ENCODE measurements at places on chromosomes 7 and 10.

- no peak for DNase-seq
These were observed 14.1 kb upstream of the DUSP5 start for GRCh38 chr10:110483633-110484032.

DNA sequence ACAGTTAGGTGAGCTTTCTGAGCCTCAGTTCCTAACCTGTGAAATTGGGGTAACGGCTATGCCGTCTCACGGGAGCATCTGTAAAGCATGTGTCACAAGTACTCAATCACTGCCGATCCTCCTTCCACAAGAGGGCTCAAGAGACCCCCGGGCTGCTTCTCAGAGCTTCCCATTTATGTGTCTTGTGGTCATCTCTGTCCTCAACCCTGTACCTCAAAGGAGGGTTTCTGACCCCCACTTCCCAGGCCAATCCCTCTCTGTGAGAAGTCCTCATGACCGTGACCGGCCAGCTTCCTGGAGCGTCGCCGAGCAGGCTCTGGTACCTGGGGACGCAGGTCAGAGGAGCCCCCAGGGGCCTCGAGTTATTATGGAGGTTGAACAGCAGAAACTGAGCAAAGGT is 510 bp upstream of the TRPV5 start:
- DNase-seq = no peak

DNA sequence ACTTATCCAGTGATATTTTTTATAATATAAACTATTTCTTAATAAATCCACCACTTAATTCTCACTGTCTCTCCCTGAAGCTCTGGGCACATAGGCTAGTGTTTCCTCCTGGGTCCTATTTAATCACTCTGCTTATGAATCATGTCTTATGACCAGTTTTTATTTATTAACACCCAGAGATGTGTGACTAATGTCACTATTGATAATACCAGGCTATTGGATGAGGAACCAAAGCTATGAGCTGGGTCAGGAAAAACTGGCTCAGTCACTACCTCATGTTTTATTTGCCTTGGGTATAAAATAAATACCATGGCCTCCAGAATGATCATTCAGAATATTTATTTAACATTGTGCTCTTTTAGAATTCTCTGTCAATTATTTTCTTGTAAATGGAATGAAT is 5.2 kb downstream of the SEMA3E start:
- DNase-seq = no peak

GRCh38 chr7:34807548-34808340 is 149.7 kb downstream of the NPSR1 start:
- DNase-seq = no peak
